ENCODE measurements at places on chromosomes 2 and 18. TPM values are rescaled to one million over a fixed set of nuclear protein-coding genes. Genes with fewer than 3 reads are reported as not detected.

DNAH6 gene
- 18.4 TPM for polyA plus RNA-seq

TIGD1 gene
- polyA plus RNA-seq: 6.8 TPM

SERPINB13 gene
- polyA plus RNA-seq: not detected

PLA2R1 gene
- 3.4 TPM for polyA plus RNA-seq

SCTR gene
- 6.6 TPM for polyA plus RNA-seq

EPHA4 gene
- 47.4 TPM for polyA plus RNA-seq

NEURL3 gene
- 0.78 TPM for polyA plus RNA-seq

TRMT61B gene
- polyA plus RNA-seq: 14.6 TPM

RUFY4 gene
- polyA plus RNA-seq: 0.17 TPM

Data from testis (tissue), 5 donors.